ENCODE measurements at places on chromosomes 5 and 9.

DNA sequence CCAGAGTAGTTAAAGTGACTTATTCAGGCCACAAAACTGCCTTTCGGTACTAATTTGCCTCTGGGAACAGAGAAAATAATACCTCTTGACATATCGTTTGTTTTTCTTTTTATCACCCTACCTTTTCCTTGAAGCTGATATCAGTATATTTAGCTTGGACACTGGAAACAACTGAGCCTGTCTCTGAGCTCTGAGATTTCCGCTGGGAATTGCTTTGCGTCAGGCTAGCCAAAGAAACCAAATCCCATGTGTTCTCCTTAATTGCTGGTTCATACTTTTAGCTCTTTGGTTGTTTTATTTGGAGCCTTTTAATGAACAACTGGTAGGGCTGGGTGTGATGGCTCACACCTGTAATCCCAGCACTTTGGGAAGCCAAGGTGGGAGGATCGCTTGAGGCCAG lies 30.3 kb upstream of the SNAPC3 start:
- no peak for DNase-seq

DNA sequence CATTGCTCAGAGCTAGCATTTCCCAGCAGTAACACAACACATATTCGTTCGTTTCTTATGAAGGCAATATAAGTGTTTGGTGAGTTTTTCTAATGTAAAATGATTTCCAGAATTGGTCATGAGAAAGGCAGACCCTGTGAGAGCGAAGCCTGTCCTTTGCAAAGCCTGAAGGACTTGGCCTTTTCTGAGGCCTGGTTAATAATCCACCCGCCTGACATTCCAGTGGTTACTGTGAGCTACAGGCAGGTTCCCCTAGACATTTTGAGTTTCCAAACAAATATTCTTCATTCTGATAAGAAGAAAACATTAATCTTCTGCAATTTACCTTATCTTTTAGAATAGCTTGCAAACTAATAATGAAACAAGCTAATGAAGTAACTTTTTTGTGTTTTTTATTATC lies 38.0 kb downstream of the ADAMTS16 start:
- DNase-seq = no peak

GRCh38 chr9:130186839-130187522 lies 14.8 kb downstream of the NCS1 start:
- peak; percentile 6 for DNase-seq

DNA sequence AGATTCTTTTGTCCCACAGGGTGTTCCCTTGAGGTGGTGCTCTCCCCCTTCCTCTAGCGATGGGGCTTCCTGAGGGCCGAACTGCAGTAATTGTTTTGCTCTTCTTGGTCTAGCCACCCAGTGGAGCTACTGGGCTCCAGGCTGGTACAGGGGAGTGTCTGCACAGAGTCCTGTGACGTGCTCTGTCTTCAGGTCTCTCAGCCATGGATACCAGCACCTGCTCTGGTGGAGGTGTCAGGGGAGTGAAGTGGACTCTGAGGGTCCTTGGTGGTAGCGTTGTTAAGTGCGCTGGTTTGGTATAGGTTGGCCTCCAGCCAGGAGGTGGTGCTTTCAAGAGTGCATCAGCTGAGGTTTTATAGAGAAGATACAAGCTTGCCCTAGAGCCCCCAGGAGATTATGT lies 20.4 kb upstream of the CEP72 start:
- DNase-seq = no peak

DNA sequence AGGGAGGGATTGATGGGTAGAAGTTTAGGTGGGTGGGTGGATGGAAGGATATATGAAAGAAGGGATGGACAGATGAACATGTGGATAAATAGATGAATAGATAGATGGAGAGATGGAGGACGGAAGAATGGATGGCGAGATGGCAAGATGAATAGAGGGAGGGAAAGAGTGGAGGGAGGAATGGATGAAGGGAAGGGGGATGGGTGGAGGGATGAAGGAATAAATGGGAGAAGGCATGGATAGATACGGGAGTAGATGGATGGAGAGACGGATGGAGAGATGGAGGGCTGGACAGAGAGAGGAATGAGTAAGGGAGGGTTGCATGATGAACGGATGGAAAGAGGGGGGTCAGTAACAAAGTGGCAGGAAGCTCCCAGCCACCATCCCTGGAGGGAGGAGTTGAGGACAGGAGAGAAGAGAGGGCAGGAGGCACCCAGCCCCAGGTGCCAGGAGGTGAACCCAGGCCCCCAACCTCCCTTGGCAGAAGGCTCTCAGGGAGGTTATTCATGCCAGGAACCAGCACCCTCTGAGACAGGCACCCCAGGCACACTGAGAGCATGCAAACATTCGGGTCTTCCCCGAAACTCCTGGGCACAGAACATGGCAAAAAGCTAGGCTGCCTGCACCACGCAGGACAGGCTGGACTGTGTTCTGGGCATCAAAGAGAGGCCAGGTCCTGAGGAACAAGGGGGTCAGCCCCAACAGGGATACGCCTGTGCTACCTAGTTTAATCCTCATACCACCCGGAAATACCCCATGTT lies 9.1 kb downstream of the SARDH start:
- DNase-seq = no peak

GRCh38 chr9:85859765-85860164 lies 81.2 kb upstream of the NAA35 start:
- DNase-seq = no peak

DNA sequence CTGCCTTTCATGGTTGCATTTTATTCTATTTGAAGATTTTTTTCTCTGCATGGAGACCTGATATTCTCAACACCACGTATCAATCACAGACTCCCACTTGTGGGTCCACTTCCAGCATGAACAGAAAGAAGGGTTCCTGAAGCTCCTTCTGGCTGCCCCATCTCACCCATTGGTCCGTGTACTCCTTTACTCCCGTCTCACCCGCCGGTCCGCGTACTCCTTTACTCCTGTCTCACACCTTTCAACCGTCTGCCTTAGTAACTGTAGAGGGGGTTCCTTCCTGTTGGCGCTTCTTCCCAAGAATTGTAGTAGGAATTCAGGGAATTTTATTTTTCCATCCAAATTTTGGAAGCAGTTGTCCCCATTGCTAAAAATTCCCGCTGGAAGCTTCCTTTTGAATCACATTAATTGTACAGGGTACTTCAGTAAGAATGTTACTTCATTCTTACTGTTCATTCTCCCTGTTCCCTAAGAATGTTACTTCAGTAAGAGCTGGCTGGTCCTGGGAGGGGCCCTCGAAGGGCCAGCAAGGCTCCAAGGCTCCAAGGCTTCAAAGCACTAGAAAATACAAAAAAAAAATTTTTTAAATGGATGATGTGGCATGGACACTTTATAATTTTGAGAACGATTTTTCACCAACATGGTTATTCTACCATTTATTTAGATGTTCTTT lies 3.9 kb upstream of the LPCAT1 start:
- no peak for DNase-seq

GRCh38 chr9:112341730-112342129 lies 8.3 kb upstream of the PTBP3 start:
- DNase-seq = no peak
